ENCODE measurements at places on chromosomes 4 and X.

DNA sequence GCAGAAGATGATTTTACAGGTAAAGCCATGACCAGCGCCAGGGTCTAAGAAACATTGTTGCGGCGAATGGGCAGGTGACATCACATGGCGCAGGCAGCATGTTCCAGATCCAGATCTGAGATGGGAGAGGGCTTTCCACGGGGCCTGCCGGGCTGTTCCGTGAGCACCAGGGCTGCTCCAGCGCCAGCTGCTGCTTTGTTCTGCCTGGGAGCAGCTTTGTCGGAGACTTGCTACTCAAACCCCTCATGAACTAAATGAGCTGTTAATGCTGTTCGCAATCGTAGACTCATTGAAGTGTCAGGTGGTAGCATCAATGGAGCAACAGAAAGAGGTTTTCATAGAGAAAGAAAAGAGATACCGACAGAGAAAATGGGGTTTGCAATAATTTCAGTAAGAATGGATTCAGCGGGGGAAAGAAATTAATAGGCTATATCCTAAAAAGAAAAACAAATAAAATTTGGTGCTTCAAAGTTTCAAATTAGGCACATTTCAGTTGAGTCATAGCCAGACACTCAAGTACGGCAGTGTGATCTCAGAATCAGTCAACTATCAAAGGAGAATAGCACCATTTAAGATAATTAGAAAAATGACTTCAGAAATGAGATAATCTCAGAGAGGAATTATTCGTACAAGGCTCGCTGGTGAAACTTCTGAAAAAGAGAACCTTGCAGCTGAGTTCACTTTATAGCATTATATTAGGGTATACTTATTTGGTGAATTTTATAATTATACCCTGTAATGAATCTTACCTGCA lies 23.9 kb downstream of the SORBS2 start:
- no peak for DNase-seq

DNA sequence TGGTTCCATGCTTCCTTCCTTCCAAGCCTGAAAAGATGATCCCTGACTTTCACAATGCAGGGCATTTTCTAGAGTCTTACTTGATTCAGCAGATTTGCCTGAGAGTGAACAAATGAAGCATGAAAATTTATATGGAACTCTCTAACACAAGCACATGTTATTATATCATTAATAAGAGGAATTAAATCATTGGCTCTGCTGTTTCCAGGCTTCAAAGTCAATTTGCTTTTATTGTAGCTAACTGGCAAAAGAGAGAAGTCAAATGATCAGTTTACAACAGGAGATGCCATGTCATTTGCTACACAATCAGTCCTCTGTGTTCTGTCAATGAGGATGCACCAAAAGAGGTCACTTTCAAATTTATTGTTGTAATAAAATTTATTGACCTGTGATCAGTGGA lies 101.5 kb upstream of the UGT8 start:
- DNase-seq = no peak

DNA sequence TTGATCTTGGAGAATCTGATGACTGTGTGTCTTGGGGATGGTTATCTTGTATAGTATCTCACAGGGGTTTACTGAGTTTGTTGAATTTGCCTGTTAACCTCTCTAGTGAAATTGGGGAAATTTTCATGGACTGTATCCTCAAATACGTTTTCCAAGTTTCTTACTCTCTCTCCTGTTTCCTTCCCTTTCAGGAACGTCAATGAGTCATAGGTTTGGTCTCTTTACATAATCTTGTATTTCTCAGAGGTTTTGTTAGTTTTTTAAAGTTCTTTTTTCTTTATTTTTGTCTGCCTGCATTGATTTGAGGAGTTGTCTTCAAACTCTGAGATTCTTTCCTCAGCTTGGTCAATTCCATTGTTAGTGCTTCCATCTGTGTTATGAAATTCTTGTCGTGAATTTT lies 227.7 kb upstream of the GPRIN3 start:
- DNase-seq = no peak

GRCh38 chr4:112546476-112546875 lies 30.5 kb upstream of the NEUROG2 start:
- DNase-seq = no peak

- no peak for DNase-seq
Observed at GRCh38 chr4:143559757-143560147, 46.2 kb downstream of the SMARCA5 start.

GRCh38 chr4:45554423-45554822 lies 569.4 kb downstream of the GABRG1 start:
- no peak for DNase-seq

- no peak for DNase-seq
Observed at GRCh38 chrX:141989815-141990214, 86.1 kb downstream of the MAGEC1 start.

DNA sequence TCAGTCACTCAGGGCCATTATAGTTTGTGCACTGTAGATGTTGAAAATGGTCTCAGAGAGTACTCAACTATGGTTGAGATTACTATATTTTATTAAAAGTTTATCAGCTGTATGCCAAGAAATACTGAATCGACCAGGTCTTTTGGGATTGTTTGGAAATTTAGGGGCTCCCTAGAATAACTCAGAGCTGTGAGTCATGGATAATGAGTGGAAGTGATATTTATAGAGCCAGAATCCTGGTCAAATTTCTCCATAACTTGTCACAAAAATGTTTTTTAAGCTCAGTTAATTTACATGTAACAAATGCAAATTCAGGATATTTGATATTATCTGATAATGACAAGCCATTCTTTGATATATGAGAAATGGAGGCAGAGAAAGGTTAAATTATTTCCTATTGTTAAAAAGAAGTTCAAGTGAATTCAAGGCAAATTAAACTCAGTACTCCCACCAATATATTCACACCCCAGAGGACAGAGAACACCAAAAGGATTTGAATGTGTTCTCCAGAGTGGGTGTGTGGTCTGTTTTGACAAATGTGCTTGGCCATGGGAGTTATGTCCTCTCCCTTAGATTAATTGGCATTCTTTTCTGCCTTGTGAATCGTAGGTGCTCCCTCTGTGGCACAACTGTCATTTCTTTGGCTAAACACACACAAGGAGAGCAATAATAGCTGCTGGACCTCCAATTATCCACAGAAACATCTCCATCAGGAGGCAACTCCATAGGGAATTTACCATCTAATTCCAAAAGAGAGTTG lies 37.7 kb downstream of the ARHGAP24 start:
- no peak for DNase-seq

GRCh38 chr4:13627178-13627605 lies 333 bp downstream of the BOD1L1 start:
- DNase-seq = no peak

- no peak for DNase-seq
Observed at GRCh38 chr4:113026556-113026955, 22.9 kb upstream of the ANK2 start.

DNA sequence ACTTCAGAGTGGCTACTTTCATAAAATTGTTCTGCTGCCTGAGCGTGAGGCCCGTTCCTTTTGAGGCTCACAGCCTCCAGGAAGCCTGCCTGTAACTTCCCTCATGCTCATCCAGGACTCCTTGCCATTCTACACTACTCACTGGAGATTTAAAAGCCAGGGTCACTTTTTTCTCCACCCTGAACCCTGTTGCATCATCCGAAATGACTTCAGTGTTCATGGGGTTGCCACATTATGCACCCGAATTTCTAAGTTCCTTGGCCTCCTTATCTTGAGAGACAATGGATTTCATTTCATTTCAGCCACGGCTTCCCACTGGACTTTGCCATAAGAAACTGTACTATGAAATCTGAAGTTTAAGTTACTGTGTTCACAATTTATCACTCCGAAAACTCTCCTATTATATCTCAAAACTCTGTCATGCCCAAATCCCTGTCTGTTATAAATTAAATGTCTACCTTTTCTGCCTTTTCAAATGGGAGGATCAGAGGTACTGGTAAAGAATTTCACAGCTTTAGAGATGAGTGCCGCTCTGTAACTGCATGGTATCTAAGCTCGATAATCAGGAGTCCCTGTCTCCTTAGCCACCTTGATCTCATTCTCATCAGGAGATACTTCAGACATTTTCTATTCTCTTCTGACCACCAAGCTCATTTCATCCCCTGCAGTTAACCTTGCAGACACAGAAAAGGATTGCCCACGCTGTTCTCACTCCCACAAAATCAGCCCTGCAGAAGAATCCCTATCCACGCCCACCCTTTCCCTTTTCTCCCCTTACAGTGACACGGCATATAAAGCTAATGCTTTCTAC lies 59.9 kb downstream of the TRIML1 start:
- no peak for DNase-seq

DNA sequence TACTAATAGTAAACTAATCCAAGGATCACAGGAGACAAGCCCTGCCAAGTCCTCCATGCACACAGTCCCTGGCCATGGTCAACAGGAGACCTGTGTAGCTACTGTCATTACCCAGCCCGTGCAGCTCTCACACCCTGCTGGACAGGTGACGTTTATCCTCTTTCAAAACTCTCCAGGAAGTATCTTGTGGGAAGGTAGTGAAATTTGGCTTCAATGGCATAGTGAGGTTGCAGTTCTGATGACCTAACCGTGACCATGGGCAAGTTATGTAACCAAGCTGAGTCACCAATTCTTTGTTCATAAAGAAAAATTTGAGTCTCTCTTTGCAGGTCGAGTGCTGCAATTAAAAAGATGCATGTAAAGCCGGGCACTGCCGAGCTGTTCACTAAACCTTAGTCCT lies 11.3 kb upstream of the SLC2A9 start:
- no peak for DNase-seq

GRCh38 chr4:100317032-100317864 lies 127.0 kb upstream of the DDIT4L start:
- no peak for DNase-seq

- DNase-seq = no peak
Observed at GRCh38 chrX:47166126-47166525, 21.1 kb downstream of the RBM10 start.

- no peak for DNase-seq
Observed at GRCh38 chr4:20464381-20464780, 212.7 kb downstream of the SLIT2 start.

- DNase-seq = no peak
Observed at GRCh38 chr4:183304538-183304937, 15.5 kb downstream of the CLDN22 start.

- DNase-seq = no peak
Observed at GRCh38 chr4:16259889-16260246, 33.6 kb upstream of the TAPT1 start.

DNA sequence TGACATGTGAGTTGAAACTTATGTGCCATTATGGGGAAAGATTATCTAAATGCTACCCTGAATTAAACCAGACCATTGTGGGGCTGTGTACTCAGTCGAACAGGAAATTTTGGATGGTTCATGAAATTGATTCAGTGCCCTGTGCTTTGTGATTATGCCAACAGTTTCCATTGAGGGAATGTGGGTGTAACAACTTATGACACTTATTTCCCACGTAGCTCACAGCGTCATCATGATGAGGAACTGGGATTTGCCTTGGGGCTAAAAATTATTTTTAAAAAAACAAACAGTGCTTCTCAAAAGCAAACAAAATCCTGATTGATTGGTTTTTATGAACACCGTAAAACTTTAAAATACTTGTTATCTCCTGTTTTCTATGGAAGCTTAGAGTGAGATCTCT lies 8.3 kb upstream of the CLTRN start:
- DNase-seq = no peak

GRCh38 chr4:85938062-85938461 lies 421.8 kb downstream of the MAPK10 start:
- DNase-seq = no peak

DNA sequence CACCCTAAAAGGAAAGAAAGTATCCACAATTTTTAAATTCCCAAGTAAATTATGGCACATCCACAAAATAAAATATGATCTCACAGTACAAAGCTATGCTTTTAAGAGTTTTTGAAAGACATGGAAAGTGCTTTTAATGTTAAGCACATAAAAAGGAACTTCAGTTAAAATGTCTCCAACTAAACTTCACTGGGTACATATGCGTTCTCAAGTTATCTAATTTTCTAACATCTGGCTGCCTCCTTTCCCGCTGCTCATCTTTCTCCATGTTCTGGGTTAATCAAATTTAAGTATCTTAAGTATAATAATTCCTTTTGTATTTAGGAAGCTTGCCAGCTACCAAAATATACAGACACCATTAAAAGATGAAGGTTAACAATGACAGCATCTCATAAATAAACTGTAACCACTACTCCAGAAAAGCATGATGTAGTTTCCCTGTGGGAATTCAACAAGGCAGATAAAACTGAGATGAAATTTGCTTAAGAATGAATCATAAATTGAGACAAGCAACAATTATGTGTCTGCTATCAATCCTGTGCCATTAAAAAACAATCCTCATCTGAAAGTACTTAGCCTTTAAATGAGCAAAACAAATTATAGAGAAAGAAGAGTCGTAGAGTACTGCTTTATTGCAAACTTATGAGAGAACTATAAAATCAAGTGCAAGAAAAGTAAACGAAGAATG lies 25.1 kb downstream of the PRSS12 start:
- peak; percentile 62 for DNase-seq

GRCh38 chr4:72997409-72997808 lies 72.1 kb downstream of the COX18 start:
- no peak for DNase-seq

DNA sequence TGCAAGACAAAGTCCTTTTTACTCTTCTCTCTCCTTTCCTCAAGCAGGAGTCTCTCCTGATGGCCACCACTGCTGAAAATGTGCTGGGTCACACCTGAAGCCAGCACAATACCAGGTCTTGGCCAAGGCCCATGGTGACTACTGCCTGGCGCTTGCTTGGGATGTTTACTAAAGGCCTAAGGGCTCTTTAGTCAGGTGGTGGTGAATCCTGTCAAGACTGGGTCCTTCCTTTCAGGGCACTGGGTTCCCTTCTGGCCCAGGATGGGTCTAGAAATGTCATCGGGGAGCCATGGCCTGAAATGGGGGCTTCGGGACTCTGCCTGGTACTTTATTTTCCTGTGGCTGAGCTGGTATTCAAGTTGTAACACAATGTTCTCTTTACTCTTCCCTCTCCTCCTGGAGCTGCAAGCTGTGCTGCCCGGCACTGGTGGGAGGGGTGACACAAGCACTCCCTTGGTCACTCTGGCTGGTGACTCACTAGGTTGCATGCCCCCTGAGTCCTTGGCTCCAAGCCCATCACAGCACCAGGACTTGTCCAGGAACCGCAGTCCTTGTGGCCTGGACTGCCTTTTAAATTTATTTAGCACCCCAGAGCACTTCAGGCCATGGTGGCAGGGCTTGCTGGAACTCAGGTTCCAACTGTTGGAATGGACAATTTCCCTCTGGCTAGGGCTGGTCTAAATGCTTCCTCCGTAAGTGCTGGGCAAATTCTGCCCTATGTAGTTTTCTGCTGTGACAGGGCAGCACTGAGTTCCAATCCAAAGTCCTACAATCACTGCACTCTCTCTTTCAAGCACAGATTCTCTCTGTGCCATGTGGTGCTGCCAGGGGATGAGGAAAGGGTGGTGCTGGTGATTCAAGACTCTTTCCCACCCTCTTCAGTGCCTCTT lies 11.3 kb downstream of the ARL13A start:
- no peak for DNase-seq

DNA sequence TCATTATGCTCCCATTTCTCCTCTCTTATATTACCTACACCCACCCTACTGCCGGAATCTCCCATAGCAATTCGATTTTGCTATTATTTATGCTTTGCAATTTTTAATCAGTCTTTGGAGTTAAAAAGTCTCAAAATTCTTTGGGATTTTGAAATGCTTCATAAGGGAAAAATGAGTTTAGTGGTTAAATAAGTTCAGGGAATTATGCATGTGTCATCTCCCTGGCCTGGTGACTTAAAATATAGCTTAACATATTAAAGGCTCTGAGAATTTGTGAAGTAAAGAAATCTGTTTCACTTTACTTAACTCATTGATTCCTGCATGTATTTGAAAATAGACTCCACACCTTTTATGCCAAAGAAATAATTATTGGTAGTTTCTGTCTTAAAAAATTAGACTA lies 185.1 kb upstream of the DIPK2B start:
- DNase-seq = no peak

- DNase-seq = peak; percentile 70
Observed at GRCh38 chrX:103629318-103630170, 769 bp downstream of the TCEAL1 start.

GRCh38 chr4:183912585-183912984 lies 7.5 kb downstream of the STOX2 start:
- DNase-seq = no peak
